Stimulated activated CD4-positive, alpha-beta T cell treated with anti-CD3 and anti-CD28 coated beads, TNF-alpha, amount 100 ng/mL, for 4 hours (primary cell): ENCODE measurements at places on chromosomes 6 and 20.

DNA sequence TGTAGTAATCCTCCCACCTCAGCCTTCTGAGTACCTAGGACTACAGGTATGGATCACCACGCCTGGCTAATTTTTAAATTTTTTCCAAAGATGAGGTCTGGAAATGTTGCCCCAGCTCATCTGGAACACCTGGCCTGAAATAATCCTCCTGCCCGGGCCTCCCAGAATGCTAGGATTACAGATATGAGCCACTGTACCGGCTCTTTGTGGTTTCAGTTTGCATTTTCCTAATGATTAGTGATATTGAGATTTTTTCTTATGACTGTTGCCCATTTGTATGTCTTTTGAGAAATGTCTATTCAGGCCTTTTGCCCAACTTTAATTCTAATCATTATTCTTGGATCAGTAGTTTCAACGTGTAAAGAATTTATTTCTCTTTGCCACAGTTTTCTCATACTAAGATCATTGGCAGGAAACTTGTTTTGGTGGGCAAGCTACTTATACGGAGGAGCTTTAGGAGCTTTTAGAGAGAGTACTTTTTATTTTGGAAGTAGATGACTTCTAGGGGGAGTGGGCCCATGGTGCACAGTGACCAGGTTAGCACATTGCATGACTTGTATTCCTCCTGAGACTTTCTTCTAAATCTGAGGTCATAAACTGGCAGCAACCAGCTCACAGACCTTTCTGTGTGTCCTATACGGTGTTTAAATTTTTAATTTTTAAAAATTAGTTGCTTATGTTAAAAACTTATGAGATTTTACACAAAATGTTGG lies 62.3 kb downstream of the STK4 start:
- no peak for DNase-seq

DNA sequence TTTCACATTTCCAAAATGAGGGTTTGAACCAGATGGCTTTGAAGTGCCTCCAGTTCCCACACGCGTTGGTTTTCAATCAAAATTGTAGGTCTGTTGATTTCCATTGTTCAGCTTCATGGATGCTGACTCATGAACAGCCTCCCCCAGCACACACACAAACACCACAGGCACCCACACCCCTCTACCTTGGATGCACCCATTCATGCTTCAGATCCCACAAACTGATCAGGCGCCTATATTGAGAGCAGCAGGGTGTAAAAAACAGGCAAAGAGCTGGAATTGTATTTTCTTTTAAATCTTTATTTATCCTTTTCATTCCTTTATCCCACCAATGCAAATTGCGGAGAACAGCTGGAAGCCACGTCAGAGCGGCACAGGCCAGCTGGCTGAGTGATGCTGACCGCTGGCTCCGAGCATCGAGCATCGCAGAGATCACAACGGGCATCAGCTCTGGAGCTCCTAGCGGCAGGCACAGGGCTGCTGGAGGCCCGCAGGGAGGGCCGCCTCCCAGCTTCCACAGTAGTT lies 29.3 kb upstream of the TBC1D7 start:
- no peak for DNase-seq

- no peak for DNase-seq
Observed at GRCh38 chr6:36033935-36034334, 6.3 kb downstream of the MAPK14 start.

- no peak for DNase-seq
Observed at GRCh38 chr6:163814494-163815364, 400.2 kb downstream of the QKI start.

DNA sequence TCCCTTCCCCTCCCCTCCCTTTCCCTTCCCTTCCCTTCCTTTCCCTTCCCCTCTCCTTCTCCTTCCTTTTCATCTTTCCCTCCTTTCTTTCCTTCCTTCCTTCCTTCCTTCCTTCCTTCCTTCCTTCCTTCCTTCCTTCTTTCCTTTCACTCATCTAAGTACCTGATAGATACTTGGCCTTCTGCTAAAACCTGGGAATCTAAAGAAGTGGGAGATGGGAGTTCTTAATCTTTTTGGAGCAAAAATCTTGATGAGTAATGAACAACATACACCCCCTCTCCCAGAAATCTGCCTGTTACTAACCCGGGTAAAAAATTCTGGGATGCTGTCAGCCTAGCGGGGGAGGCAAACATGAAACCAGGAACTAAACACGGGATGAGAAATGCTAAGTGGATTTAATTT lies 100.7 kb downstream of the VEGFA start:
- DNase-seq: no peak

GRCh38 chr6:47254906-47255305 lies 54.8 kb downstream of the TNFRSF21 start:
- DNase-seq: no peak

DNA sequence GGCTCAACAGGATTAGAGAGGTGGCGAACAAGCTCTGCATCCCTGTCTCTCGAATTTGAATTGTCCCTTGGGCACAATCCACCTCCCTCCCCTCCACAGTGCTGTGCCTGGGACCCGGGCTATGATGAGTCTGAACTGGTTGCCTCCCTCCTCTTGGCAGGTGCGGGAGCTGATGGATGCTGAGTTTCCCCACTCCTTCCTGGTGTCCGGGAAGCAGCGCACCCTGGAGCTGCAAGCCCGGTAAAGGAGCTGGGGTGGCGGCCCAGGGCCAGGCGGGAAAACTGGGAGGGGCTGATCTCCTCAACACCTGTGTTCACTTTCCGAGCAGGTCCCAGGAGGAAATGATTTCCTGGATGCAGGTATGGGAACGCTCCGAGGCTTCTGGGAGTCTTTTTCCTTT lies 14.9 kb downstream of the FGD2 start:
- DNase-seq: no peak

DNA sequence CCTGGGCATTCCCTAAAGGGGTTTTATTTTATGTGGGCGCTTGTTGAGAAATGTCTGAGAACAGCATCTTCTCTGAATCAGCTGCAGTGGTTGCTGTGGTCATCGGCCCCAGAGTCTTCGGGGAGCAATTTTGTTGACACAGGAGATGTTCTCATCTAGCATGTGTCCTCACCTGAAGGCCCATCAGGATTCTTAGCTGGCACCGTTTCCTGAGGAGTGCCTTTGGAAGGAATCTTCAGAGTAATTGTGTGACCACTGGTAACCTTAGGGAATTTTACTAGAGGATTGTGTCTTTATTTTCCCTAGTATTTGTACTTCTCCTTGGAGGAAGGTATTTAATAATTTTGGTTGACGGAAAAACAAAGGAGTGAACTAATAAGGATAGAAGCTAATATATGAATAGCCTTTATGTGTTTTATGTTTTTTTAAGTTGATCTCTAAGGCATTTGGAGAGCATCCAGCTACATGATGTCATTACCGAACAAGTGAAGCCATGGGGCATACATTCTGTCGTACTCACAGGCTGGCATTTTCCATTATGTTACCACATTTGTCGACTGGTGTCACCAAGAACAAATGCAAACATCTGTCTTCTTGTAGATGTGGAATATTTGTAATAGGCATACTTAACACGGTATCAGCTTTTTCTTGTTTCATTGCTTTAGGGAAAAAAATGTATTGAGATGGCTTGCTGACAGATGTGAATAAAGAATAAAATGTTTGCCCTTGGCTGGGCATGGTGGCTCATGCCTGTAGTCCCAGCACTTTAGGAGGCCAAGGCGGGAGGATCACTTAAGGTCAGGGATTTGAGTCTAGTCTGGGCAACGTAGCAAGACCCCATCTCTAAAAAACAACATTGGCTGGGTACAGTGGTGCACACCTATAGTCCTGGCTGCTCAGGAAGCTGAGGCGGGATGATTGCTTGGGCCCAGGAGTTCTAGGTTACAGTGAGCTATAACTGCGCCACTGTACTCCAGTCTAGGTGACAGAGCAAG lies 41.9 kb downstream of the TULP4 start:
- DNase-seq: no peak

- DNase-seq: no peak
Observed at GRCh38 chr6:89244241-89244985, 27.3 kb upstream of the GABRR1 start.
